ENCODE measurements at places on chromosomes 12 and 14.

- no peak for DNase-seq
These were observed 190.9 kb downstream of the SOX5 start for GRCh38 chr12:23758608-23759007.

DNA sequence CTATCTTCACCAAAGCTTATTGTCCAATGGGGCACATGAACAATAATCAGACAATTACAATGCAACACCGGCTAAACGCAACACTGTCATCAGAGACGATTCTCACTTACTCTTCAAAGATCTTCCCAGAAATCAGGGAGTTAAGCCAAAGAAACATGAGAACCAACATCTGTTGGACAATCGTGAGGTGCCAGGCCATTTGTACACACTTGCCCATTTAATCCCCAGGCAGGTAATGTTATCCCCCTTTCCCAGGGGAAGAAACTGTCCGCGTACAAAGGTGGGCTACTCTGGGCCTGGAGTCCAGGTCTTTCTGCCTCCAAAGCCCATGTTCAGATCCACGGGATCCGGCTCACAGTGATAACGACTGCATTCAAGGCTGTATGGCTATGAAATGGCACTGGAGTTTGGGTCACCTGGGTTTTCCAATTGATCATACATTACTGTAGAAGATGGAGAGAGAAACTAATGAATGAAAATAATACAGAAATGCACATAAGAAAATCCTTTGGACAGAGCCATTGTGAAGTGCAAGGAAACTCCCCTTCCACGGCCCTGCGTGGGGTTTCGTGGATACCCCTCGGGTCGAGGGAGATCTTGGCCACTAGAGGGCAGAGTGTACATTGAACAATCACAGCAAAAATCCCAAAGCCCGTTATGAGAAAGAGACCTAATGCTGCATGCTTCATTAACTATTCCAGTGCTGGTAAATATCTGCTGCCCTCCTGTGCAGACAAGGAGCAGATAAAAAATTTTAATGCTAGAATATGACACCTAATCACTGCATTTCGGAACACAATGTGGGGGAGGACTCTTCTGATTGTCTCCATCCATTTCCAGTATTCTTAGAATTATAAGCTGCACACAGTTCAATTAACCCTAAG lies 111.4 kb downstream of the EGLN3 start:
- DNase-seq: peak; percentile 69

DNA sequence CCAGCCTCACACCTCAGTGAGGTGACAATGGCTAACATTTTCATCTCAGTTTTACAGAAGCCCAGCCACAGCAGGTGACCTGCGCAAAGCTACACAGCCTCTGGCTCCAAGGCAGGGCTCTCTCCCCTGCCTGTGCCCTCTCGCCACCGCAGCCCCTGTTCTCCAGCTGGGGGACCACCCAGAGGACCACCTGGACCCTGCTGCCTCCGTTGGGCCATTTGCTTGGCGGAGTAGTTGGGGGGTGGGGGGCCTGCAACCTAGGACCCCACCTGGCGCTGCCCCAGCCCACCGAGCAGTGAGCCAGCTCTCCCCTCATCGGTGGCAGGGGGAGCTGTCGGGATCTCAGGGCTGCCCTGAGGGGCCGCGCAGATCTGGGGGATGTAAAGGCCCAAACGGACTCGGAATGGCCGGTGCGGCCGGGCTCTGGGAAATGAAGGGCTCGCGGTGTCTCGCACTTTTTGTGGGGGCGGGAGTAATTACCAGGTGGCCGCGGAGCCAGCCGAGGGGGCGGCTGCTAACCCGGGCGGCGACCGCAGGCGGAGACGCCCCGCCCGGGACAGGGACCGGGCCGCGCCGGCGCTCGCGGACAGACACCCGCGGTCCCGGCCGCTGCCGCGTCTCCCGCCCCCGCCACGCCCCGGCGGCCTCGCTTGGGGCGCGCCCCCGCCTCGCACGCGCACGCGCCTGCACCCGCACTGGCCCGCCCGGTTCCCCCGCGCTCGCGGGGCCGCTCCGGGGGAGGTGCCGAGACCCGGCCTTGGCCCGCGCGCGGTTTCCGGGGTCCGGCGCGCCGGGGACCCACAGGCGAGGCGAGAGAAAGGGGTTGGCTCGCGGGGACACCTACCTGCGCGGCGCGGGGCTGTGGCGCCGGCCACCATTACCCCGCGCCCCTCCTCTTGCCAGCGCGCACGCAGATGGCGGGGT lies 8.6 kb upstream of the GPR68 start:
- peak; percentile 71 for DNase-seq

GRCh38 chr12:66143868-66144267 lies 13.3 kb upstream of the LLPH start:
- no peak for DNase-seq

DNA sequence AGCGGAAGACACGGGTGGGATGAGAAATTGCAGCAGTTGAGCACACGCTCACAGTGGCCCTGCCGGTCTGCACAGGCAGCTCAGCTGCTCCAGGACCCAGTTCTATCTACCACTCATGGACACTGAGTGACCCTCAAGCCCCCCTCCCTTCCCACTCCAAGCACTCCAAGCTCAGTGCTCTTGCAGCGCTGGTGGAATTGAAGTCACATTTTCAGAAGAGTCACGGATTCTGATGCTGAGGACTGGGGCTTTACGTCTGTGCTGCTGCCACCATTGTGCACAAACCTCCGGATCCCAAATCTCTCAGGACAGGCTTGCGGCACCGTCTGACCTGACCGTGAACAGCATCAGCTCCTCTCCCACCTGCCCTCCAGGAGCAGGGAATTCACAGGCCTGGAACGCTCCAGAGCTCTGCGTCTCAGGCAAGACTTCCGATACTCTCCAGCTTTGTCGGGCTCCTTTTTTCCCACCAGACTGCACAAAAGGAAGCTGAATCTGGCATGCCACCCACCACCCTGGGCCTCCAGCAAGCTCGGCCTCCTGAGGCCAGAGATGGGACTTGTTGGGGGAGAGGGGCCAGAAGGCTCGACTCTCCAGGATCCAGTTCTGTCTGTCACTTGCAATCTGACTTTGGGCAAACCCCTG lies 213.1 kb upstream of the RTL1 start:
- no peak for DNase-seq

GRCh38 chr12:40727774-40728483 lies 35.7 kb downstream of the CNTN1 start:
- DNase-seq: no peak

GRCh38 chr14:38618514-38618913 lies 362.6 kb upstream of the CLEC14A start:
- no peak for DNase-seq

DNA sequence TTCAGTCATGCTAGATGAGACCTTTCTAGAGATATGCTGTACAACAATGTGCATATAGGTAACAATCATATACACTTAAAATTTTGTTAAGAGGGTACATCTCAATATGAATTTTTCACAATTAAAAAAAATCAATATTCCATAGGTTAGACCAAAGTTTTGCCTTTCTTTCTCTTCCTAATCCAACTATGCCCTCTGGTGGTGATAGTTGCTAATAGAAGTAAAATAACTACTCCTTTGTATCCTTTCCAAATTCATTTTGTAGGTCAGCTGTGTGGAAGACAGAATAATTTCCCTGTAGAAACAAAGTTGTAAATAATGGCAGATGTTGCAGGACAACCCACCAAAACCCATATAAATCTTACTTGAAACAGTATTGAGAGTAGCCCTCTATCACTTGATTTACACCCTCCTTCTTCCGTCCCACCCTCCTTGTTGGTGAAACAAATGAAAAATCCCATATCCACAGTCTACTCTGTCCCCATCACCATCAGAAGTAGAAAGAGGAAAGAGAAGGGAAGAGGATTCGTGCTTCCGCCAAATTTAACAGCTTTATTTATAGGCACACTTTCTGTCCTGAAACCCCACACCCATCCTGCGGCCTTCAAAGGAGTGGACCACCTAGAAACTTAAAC lies 34.2 kb upstream of the KICS2 start:
- DNase-seq: no peak

- no peak for DNase-seq
These were observed 53.8 kb downstream of the GXYLT1 start for GRCh38 chr12:42090899-42091298.

DNA sequence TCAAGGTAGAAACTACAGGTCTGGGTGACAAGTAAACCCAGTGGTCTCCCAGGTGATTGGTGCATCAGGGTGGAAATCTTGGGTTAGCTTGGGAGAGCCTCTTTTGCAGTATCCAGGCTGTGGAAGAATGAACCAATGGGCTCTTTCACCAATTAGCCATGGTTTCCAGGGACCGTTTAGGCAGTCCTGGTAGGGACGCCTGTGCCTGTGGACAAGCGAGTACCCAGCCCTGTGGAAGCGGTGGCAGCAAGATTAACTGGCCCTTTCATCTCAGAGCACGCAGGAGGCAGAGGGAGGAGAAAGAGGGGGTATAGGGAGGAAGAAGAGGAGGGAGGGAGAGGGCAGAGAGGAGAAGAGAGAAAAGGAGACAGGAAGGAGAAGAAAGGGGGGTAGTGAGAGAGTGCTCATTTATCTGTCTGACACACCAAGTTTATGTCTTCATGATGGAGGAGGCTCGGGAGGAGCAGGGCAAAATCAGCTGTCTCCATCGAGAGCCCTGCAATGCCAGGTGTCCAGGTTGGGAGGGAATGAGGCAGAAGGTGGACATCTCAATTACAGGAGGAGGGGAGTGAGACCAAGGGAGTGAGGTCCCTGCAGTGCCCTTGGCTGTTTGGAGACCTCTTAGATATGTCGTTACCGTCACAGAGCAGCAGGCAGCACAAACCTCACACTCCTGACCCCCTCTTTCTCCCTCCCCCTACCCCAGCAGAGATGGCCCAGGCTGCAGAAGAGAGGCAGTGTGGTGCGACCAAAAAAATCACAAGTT lies 4.6 kb upstream of the ZDHHC22 start:
- DNase-seq: no peak

DNA sequence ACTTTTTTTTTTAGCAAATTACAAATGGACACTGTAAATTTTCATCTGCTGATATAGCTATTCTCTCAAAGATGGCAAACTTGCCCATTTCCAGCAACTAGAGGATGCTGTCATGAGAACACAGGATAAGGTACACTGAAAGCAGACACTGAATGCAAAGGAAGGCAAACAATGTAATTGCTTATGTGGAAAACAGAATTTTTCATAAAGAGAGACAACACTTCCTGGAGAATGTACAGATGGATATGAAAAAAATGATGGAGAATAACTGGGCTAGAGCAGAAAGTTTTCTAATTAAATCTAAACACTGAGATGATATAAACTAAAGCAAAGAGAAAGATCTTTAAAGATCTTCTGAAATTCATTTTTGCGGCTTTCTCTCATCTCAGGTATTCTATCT lies 581 bp downstream of the CD69 start:
- peak; percentile 69 for DNase-seq

- DNase-seq: no peak
These were observed 150.7 kb upstream of the CPM start for GRCh38 chr12:69083689-69084088.

DNA sequence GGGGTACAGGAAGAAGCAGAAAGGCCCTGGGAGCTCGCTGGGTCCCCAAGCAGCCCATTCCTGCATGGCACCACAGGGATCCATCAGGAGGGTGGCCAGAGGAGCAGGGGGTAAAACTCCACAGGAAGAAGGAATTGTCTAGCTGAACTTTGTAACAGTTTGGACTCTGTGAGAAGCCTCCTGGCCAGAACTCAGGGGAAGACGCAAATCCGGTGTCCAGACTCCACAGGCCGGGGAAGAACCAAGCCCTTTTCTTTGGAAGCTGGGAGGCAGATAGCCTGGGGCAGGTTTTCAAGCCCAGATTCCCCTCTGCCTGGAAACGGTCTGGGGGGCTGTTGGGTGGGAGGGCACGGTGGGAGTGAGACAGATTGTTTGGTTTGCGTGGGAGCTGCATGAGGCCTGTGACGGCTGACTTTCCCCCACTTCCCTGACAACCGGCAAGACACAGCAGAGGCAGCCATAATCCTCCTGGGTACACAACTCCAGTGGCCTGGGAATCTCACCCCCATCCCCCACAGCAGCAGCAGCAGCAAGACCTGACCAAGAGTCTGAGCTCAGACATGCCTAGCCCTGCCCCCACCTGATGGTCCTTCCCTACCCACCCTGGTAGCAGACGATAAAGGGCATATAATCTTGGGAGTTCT lies 16.7 kb downstream of the GPHB5 start:
- DNase-seq: no peak

Data from CD4-positive, alpha-beta T cell treated with Interferon alpha-2 for 1 hour (primary cell).